ENCODE measurements at places on chromosomes 16 and 17.
A peak's percentile ranks its signal among the peaks of the same experiment; 100 is the strongest.

- DNase-seq, result no peak
These were observed 196.0 kb downstream of the MAF start for GRCh38 chr16:79404571-79404970.

DNA sequence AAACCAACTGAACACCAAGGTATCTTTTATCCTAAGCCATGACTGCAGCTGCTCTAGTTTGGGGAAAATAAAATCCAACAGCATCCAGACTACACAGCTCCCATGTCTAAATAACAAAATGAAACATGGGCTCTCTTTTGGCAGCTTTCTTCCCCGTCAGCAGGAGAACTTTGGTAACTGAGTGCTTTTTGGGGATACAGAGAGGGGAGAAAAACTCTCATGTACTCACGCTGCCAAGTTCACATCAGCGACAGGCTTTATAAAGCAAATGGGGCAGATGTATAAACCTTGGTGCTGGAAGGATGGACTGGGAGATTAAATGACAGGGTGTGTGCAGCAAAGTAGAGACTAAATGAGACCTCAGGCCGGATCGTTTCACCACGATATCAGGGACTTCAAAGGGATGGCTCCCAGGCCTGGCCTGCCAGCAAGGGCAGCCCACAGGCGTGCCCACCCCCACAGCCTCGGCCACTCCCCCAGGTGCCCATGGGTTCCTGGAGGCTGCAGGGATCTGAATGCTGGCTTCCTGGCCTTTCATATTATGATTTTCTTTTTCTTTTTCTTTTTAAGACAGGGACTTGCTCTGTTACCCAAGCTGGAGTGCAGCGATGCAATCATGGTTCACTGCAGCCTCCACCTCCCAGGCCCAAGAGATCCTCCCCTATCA, 174.6 kb downstream of the ZNF423 start:
- DNase-seq, result no peak

- DNase-seq, result peak; percentile 68
These were observed at the start of gene ACSM3 for GRCh38 chr16:20763461-20764232. Gene ACSM3 (plus strand): TSS chr16:20764014. CDS start chr16:20770035, 6,021 bp downstream.

DNA sequence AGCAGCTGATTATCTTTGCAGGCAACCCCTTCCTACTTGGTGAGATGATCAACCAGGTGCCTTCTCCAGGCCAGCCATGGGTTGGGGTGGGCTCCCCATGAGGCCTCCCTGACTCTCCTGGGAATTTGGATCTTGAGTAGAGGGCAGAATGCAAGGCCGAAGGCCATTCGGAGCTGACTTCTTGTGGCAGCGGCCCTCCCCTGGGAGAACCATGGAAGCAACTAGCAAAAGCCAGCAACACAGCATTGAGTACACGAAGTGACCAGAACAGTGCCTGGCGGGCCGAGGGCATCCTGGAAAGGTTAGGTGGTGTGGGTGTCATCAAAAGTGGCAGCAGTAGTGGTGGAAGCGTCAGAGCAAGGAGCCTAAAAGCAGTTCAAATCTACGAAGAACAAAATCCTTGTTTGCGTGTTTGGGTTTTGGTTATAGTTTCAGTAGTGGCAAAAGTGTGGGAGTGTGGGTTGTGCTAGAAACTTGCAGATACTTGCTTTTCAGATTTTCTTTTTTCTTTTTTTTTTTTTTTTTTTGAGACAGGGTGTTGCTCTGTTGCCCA, 2.0 kb upstream of the ALDH3A1 start:
- no peak for DNase-seq

DNA sequence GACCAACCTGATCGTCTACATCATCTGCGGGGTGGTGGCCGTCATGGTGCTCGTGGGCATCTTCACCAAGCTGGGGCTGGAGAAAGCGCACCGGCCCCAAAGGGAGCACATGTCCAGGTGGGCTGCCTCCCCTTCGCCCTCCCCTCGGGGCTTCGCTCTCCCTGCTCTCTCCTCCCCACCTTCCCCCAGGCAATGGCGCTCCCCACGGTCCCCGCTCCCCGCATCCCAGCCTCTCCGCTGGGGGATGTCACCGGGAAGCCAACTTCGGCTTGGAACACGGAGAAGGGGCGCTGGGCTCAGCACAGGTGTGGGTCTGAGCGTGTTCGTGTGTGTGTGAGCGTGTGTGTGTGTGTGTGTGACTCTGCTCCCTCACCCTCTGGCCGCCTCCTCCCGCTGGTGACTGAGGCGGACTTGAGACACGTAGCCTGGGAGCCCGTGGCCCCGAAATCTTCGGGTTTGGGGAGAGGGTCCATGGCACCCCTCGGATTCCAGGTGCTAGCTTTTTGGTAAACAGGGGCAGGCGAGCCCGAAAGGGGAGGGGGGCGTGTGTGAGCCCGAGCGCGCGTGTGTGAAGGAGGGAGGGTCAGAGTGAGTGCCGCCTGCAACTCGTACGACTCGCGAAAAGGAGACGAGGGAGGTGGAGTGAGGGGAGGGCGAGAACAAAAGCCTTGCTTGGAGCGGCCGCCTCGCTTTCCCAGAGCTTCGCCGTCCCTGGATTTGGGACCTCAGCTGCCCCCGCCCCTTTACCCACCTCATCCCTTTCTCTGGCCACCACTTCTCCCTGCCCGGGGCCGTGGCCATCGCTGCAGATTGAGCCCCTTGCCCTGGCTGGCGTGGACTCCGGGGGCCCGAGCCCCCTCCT, 1.3 kb downstream of the SHISA9 start:
- DNase-seq, result no peak

DNA sequence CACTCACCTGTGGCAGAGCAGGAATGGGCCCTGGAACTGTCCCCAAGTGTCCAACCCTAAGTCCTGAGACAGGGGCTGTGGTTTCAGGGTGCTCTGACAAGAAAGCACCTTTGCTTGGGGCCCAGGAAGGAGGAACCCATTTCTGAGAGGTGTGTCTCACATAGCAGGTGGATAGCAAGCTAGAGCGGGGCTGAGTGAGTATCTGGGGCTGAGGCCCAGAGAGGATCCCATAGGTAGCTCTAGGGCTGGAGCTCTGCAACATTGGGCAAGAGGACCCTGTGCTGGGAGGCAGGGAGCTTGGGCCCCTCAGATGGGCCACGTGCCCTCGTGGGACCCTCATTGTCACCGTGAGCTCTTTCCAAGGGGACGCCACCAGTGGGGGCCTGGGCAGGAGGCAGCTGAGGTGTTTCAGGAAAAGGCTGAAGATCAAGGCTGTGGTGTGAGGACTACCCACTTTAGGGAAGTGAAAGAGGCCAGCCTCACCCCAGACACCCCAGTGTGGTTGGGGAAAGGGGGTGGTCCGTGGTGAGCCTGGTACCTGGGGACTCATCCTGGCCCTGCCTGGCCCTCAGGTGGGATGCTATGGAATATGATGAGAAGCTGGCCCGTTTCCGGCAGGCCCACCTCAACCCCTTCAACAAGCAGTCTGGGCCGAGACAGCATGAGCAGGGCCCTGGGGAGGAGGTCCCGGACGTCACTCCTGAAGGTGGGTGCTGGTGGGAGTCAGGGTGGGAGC, 5.3 kb downstream of the DEF8 start:
- DNase-seq, result no peak

DNA sequence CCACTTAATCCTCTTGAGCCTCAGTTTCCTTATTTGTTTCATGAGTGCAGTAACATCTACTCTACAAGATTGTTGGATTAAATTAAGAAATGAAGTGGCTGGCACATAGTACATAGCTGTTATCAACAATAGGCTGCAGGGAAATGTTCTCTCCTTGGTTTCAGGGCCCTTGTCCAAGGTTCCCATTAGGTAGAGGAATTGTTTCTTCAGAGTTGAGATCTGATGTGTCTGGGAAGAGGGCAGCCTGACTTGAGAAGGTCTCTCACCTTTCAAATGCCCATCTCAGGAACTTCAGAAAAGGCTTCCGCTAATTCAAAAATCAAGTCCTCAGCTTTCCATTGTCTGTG, 87.6 kb downstream of the RAB11FIP4 start:
- DNase-seq, result no peak

DNA sequence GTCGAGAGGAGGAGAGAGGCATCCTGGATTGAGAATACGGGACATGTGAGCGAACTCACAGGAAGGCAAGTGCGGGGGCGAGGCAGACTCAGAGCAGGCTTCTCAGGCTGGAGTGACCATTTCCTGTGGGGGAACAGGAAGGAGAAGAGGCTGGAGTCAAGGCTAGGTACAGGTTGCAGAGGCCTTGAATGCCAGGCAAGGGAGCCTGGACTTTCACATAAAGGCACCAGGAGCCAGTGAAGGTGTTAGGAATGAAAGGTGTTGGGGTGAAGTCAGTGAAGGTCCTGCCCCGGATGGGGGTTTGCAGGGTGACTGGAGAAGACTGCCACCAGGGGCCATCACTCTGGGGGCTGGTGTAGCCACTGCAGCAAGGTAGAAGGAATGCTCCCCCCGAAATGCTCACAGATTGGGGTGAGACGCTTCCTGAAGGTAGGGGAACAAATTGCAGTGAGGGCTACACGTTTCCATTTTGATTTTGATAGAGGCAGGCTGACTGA, 5.3 kb upstream of the GPRC5C start:
- no peak for DNase-seq

Data from AG10803 (cell line).